CD8-positive, alpha-beta T cell (primary cell): ENCODE measurements at places on chromosomes 7 and 10. TPM values are rescaled to one million over a fixed set of nuclear protein-coding genes. Genes with fewer than 3 reads are reported as not detected.

CCT6A gene
- total RNA-seq: 36.3 TPM

ZPBP gene
- total RNA-seq: not detected

RADIL gene
- not detected for total RNA-seq

TSPAN15 gene
- total RNA-seq: 2.6 TPM

FKBP6 gene
- total RNA-seq: not detected

NKX1-2 gene
- not detected for total RNA-seq

PRTFDC1 gene
- total RNA-seq: 0.39 TPM

FAM20C gene
- total RNA-seq: 0.39 TPM

HMX2 gene
- total RNA-seq: not detected

LRIT1 gene
- not detected for total RNA-seq

NPFFR1 gene
- not detected for total RNA-seq

CPA4 gene
- total RNA-seq: not detected

TMEM130 gene
- not detected for total RNA-seq

FEZF1 gene
- total RNA-seq: not detected

STK32C gene
- 5.4 TPM for total RNA-seq

TMEM254 gene
- 4.0 TPM for total RNA-seq
